Stimulated activated CD4-positive, alpha-beta T cell treated with anti-CD3 and anti-CD28 coated beads, Interleukin-15, amount 100 ng/mL, for 48 hours (primary cell): ENCODE measurements at places on chromosomes 4 and X.

DNA sequence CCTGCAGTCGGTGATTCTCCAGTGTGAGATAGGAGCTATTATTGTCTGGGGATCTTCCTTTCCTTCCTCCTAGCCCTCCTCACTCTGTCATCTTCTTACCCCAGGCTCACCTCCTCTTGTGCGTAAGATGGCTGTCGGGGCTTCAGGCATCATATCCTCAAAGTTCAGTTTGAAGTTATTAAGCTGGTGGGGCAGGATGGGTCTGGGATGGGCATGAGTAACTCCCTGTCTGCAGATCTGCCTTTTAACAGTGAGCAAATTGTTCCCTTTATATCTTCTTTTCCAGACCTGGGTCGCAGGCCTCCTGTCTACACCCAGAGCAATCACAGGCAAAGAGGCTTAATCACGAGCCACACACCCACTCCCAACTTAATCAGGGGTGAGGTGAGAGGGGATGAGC lies 900 bp upstream of the MTMR1 start:
- no peak for DNase-seq

GRCh38 chr4:125681240-125681639 lies 366.5 kb downstream of the FAT4 start:
- no peak for DNase-seq

GRCh38 chr4:25823632-25824031 lies 39.2 kb downstream of the SEL1L3 start:
- no peak for DNase-seq

GRCh38 chr4:165542476-165542875 lies 163.7 kb downstream of the CPE start:
- DNase-seq = no peak

- peak; percentile 65 for DNase-seq
Observed at GRCh38 chr4:6200011-6200921, at the start of gene JAKMIP1. Gene JAKMIP1, minus strand, starts transcription at chr4:6200549. Its CDS starts 87,699 bp downstream, at chr4:6112850.

- DNase-seq = no peak
Observed at GRCh38 chrX:78796916-78797315, 49.4 kb downstream of the LPAR4 start.

DNA sequence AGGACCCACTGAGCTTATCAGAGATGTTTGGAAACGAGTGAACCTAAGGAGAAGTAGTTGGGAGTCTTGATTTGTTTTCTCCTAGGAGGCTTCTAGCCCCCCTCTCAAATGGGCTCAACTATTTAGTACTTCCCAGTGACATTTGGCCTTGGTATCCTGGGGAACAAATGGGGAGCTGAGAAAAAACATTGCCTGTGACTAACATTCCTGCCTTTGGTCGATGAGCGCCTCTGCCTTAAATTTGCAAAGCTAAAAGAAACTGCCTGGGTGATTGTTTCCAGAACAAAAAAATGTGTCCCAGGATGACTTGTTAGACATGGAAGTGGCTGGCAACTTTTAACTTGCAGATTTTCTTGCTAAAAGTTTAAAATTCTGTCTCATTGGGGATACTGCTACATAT lies 58.8 kb upstream of the IGFBP7 start:
- DNase-seq = no peak

DNA sequence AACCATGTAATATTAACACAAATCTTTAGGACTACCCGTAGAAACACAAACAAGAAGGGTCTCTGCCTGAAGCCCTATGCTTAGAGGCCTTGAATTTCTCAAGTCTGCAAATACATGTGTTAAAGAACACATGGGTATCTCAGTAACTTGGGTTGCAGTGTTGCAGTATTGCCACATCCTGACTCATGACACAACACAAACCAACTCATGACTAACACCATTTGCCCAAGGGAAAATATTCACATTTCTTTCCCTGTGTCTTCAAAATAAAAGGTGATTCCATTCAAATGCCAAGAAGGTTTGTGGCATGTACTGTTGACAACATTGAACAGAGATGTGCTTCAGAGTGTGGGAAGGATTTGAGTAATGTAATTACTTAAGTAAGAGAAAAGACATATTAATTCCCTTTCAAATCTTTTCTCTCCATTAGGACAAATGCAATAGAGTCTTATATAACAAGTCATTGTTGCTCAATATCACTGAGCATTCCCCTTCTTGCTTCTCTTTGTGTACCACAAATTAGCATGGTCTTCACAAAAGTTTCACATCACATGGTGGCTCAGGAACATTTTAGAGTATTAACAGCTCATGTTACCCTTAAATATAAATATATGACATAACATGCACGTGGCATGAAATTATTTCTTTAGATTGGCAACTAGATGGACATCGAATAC lies 487.1 kb downstream of the STPG2 start:
- DNase-seq = no peak

DNA sequence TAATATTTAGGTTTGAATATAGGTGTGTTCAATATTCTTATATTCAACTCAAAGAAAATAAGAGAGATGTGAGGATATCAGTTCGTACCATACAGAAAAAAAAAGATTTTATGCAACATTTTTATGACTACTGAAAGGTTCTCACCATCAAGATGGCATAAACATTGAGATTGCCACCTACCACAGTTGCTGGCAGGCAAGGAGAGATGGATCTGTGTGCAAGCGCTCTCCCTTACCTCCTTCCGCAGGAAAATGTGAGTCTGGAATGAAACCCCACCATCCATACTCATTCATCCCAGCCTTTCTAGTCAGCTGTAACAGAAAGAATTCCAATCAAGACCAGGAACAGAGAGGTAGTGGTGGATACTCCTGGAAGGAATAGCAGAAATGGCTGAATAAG lies 376.9 kb downstream of the PPP3CA start:
- no peak for DNase-seq

DNA sequence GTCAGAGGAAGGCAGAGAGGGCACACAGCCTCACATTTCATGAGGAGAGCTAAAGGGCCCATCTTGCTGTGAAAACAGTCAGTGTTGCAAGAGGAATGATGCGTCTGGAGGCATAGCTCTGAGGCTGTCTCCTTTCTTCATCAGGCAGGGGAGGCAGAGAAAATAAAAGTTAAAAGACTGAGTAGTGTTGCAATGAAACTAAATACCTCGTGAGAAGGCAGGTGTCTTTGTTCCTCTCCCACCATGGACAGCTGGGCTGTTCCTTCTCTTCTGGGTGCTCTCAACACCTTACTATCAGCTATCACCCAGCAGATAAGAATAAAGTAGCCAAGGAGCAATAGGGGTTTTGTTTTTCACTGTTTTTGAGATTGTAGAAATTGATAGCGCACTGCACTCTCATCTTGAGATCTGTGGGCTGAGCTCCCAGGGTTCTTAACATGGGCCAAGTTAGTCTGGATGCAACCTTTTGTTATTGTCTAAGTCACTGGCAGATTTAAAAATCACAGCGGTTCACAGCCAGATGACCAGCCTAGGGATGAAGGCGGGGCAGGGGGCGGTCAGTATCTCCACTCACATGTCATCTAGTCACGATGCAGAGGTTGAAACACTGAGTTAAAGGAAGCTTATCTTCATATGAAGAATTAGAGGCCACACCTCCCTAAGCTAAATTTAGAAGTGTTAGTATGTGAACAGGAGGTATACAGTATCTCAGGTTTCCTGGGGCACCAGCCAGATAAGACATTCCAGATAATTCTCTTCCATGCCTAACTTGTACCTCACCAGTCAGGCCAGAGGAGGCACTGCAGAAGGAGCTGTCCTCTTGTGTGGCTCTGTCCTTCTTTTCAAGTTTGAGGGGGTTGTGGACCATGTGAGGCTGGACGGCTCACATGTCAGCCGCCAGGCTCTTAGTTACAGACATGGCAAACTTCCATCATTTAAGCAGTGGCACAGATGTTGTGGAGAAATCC lies 36.9 kb downstream of the PARM1 start:
- DNase-seq = no peak

- DNase-seq = no peak
Observed at GRCh38 chr4:66193487-66193886, 523.2 kb upstream of the EPHA5 start.

- DNase-seq = no peak
Observed at GRCh38 chr4:102388611-102389010, 43.3 kb upstream of the SLC39A8 start.

DNA sequence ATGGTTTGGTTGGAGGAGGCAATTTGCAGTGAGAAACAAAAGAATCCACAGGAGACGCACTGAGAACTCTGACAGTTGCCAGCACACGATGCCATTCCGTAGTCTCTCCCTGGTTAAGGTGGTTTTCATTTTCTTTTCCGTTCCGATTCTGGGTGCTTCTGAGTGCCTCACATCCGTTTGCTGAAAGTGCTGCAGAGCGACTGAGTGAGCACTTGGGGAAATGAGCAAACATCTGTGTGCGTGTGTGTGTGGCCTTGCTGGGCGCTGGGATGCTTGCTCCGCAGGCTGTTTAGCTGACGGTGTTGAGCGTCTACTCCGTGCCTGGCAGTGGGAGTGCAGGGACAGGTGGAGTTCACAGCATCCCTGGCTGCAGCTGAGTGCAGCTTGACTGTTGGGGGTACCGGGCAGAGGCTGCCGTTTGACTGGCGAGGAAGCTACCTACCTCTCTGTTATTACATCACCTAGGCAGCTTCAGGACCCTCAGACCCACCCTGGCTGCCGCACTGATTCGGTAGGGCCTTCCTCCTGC lies 49.3 kb downstream of the SORCS2 start:
- no peak for DNase-seq

DNA sequence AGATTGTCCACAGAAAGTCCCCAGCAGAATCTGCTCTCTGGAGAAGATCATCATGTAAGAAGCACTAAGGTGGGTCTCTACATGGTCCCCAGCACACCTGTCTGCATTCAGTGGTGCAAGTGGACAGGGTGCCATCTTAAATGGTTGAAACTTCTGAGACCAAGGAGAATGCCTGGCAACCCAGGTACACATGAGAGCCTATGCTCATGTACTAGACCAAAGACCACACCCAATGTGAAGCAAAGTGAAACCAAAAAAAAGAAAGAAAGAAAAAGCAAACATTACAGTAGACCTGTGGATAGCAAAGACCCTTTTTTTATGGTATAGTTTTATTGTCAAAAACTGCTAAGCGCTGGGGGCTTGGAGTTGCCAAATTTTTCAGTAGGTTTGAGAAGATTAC lies 15.0 kb downstream of the CD40LG start:
- no peak for DNase-seq

GRCh38 chr4:55730280-55730931 lies 89.2 kb upstream of the EXOC1L start:
- no peak for DNase-seq

DNA sequence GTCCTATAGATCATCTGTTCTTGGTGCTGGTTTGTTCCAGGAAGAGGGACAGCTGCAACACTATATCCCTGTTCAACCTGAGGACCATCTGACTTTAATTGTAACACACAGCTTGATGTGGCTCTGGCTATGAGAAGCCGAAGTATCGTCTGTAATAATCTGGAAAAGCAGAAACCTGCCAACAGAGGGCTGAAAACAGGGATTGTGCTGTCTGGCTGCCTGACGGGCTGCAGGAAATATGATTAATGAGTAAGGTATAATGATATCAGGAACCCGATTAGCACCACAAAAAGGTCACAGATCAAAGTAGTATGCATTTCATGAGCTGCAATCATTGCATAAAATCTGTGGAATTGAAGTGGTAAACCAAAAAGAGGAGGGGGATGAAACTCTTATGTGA lies 170.4 kb upstream of the MAB21L2 start:
- no peak for DNase-seq

- DNase-seq = no peak
Observed at GRCh38 chr4:89356086-89356485, 48.5 kb upstream of the GPRIN3 start.

GRCh38 chr4:88963817-88964216 lies 93.2 kb downstream of the FAM13A start:
- no peak for DNase-seq

- DNase-seq = no peak
Observed at GRCh38 chrX:134926864-134927263, 63.9 kb upstream of the SMIM10 start.

DNA sequence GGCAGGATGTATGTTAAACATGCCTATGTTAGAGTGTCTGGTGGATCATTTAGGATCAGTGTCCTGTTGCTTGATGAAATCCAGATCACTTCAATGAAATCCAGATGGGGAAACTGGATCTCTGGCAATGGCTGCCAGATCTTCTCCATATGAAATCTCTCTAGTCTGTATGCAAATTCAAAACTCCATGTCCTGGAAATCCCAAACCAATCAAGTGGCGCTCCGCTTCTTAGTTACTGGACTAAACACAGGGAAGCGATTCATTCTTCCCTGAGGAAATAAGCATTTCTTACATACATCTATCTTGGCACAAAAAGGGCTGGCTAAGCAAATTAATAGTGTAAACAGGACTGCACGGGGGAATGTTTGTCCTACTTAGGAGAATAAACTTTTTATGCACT lies 94.9 kb downstream of the HDAC8 start:
- no peak for DNase-seq

- DNase-seq = no peak
Observed at GRCh38 chrX:11970578-11971359, 167.5 kb upstream of the FRMPD4 start.

GRCh38 chrX:151570561-151570960 lies 7.1 kb downstream of the PASD1 start:
- no peak for DNase-seq

DNA sequence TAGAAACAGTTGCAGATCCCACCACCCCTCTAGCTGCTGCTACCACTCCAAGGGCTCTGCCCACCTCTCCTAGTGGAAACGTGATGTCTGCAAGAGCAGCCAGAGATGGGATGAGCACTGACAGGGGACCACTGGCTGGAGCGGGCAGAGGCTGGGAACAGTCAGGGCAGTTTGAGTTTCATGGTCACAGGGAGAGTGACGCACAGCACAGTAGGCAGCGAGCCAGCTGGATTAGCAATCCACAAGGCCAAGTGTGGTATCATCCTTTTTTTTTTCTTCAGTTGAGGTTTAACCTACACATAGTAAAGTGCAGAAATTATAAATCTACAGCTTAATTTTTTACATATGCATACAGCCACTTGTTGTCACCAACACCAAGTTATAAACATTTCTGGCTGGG lies 6.4 kb upstream of the SCML2 start:
- no peak for DNase-seq

- DNase-seq = no peak
Observed at GRCh38 chrX:132146456-132146855, 18.6 kb upstream of the FRMD7 start.

DNA sequence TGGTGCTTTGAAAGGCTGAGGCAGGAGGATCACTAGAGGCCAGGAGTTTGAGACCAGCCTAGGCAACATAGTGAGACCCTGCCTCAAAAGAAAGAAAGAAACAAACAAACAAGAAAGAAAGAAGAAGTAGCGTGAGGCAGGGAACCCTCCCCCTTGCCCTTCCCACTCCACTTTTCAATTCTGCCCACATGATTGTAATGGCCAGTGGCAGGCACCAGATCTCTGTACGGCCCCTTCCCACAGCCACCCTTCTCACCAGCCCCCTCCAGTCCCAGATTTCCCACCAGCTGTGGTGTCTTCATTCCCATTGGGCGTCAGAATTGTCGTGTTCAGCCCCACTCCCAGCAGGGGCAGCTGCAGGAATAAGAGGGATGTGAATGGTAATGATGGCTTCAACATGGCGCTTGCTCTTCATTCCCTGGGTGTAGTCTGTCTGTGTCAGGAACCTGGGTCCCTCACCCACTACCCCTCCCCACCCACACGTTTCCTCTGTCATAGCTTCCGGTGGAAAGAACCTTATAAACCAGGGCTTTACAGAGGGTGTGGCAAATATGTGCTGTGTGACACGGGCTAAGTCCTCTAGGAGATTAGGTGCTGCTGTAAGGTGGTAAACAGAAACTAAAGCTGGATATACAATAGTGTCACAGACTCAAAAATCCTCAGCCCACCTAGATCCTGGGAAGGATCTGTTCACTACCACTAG lies at the start of gene IL2RG:
Gene IL2RG, minus strand, starts transcription at position 437 of the 703 bp plus-strand sequence. Its CDS starts 38 bp downstream, at position 399.
- peak; percentile 78 for DNase-seq
